Sigmoid colon (tissue), 7 donors: ENCODE measurements at places on chromosomes 13 and 19.
A peak's percentile ranks its signal among the peaks of the same experiment; 100 is the strongest.

DNA sequence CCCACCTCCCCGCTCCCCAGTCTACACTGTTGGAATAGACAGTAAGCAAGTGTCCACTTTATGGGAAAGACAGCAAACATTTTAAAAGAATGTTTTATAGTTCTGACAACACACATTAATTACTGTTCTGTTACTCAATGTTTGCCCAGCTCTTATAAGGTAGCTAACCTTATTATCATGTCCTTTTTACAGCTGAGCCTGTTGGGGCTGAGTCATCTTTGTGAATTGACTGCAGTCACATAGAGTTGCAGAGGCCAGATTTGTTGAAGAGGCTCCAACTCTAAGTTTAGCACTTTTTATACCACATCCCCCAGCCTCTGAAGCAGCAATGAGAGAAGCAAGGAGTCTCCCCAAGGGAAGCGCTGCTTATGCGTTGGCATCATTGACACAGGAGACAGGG, 76.2 kb downstream of the C13orf42 start:
- DNase-seq = no peak

- no peak for DNase-seq
These were observed 1920.2 kb downstream of the PCDH9 start for GRCh38 chr13:65309906-65310305.

- no peak for DNase-seq
These were observed 2.4 kb upstream of the CHAMP1 start for GRCh38 chr13:114311908-114312307.

DNA sequence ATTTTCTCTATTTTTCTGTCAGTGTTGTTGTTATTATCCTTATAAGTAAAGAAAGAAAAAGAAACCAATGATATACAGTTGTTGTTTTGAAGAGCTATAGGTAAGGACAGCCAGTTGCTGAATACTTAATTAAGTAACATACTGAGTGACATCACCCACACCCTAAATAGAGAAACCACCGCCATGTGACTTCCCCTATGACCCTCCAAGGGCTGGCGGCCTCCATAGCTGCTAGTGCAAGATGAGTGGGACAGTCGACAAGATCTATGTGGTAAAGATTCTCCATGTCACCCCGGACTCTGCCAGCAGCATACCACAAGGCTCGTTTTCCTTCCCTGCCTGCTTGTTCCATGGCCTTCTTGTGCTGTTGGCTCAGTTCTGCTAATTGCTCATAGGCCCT, 221.1 kb downstream of the DNAJC15 start:
- no peak for DNase-seq

GRCh38 chr19:39645800-39646411, 9.8 kb upstream of the LGALS16 start:
- DNase-seq = no peak

DNA sequence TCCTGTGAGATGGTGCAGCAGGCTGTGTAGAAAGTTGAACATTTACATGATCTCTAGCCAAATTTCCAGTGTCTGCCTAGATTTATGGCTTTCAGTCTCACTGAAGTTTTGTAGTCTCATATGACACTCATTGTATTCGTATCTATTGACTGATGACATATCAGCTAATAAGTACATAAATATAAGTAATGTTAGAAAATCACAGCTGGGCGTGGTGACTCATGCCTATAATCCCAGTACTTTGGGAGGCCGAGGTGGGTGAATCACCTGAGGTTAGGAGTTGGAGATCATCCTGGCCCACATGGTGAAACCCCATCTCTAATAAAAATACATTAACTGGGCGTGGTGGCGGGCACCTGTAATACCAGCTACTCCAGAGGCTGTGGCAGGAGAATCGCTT, 54.7 kb upstream of the HTR2A start:
- no peak for DNase-seq

GRCh38 chr13:84543962-84544361, 661.7 kb upstream of the SLITRK1 start:
- DNase-seq = no peak

GRCh38 chr19:46806656-46807055, 18.3 kb upstream of the SLC1A5 start:
- no peak for DNase-seq

DNA sequence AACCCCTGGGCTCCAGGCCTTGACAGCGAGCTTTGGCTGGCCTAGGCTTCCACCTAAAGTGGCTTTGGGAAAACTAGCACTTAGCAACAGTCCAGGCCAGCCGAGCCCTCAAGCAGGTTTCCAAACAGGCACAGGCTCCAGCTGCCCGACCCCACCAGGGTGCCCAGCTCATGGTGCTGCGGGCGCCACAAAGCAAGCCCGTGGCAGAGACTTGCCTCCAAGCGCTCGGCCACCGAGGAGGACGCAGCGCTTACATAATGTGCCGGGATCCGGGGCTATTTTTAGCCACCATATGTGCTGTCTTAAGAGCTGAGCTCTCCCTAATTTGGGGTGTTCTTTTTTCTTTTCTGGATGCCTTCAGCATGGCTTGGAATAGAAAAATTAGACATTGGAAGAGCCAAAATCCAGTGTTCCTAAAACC, 56.1 kb upstream of the F7 start:
- DNase-seq = peak; percentile 60

DNA sequence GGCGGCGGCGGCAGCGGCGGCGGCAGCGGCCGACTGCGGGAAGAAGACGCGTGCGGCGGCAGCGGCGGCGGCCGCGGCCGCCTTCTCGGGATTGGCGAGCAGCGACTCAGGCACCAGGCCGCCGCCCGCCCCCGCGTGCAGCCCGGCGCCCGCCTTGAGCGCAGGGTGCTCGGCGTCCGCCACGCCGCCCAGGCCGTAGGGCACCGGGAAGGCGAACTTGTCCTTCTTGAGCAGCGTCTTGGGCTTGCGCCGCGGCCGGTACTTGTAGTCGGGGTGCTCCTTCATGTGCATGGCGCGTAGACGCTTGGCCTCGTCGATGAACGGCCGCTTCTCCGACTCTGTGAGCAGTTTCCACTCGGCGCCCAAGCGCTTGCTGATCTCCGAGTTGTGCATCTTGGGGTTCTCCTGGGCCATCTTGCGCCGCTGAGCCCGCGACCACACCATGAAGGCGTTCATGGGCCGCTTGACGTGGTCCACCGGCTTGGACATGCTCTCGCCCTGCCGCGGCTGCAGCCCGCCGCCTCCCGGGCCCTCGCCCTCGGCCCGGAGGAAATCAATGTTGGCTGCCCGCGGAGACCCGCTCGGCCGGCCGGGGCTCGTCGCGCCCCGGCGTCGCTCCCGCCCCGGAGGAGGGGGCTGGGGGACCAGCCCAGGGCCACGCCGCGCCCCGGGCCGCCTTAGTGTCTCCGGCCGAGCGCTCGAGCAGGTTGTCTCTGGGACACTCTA, 621 bp downstream of the SOX21 start:
- peak; percentile 63 for DNase-seq

GRCh38 chr13:61672756-61673155, 257.1 kb upstream of the PCDH20 start:
- no peak for DNase-seq

- DNase-seq = no peak
These were observed 21.0 kb downstream of the TNFSF9 start for GRCh38 chr19:6551607-6552450.

- DNase-seq = no peak
These were observed 22.5 kb downstream of the SERP2 start for GRCh38 chr13:44395976-44396694.

GRCh38 chr19:18046059-18046718, 38.2 kb downstream of the ARRDC2 start:
- no peak for DNase-seq

DNA sequence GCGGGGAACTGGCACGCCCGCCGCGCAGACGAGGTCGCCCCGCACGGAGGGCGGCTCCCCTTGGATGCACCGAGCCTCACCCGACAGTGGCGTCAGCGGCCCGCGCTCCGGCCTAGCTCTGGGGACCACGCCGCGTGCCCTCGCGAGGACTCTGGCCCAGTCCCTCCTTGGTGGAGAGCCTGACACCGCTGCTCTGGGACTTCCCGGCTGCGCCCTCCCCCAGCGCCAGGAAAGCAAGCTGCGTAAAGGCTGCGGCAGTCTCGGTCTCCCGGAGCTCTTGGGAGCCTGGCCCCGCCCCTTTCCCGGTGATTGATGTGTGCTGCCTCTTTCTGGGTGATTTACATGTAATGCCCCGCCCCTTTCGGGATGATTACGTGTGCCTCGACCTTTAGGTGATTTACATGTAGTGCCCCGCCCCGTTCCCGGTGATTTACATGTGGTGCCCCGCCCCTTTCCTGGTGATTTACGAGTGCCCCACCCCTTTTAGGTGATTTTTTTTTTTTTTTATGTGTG, at the start of gene LENG9:
TSS of gene LENG9 (minus strand) at position 248 of the 513 bp plus-strand sequence. CDS start 252 bp downstream, outside the sequence.
- peak; percentile 99 for DNase-seq

- no peak for DNase-seq
These were observed 8.4 kb downstream of the EPHX3 start for GRCh38 chr19:15223649-15224361.

GRCh38 chr13:23621316-23621645, 51.1 kb downstream of the TNFRSF19 start:
- no peak for DNase-seq

- DNase-seq = no peak
These were observed 3.7 kb upstream of the SOX21 start for GRCh38 chr13:94716016-94716415.

- DNase-seq = no peak
These were observed 505.5 kb downstream of the DIAPH3 start for GRCh38 chr13:59658027-59658737.

- peak; percentile 73 for DNase-seq
These were observed 88.8 kb downstream of the GNG7 start for GRCh38 chr19:2613507-2614295.

GRCh38 chr13:91162180-91162579, 185.3 kb upstream of the MIR17HG start:
- DNase-seq = no peak

DNA sequence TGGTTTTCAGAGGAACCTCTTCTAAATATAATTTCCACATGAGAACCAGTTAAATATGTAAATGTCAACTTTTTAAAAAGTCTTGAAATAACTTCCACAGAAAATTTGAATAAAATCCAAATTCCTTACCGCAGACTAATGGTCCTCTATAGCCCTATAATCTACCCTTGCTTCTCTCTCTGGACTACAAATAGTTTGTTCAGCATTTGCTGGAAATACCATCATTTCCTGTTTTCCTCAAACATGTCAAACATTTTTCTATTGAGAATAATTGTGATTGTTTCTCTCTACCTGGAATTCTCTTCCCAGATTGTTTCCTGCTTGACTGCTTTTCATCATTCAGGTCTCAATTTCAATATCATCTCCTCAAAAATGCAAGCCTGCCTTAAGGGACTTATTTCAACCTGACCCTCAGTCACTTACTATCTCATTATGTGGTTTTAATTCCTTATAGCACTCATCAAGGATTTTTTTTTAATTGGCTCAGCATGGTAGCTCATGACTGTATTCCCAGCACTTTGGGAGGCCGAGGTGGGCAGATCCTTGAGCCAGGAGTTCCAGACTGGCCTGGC, 898.9 kb upstream of the MIR17HG start:
- DNase-seq = no peak

GRCh38 chr13:51230477-51231105, 8.4 kb downstream of the FAM124A start:
- peak; percentile 91 for DNase-seq

DNA sequence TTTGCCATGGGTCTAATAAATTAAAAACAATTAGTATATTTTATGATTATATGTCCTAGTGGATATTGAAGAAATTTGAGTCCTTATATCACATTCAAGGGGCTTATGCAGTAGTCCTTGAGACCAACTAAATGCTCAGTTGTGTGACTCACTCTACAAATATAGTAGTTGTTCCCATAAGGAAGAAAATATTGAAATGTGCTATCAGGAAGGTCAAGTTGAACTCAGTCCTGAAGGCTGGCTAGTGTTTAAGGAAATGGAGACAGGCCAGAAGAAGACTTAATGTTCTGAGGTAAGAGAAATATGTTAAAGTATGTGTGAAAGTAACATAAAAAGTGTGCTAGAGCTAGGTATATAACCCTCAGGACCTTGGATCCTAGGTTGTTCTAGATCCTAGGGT, 766.1 kb upstream of the GPC6 start:
- no peak for DNase-seq

GRCh38 chr13:85603735-85604134, 195.5 kb downstream of the SLITRK6 start:
- DNase-seq = no peak

GRCh38 chr13:62875118-62875640, 1459.5 kb upstream of the PCDH20 start:
- no peak for DNase-seq

GRCh38 chr13:35791184-35791851, 314.8 kb upstream of the MAB21L1 start:
- DNase-seq = no peak

- peak; percentile 59 for DNase-seq
These were observed 1.7 kb downstream of the TBXA2R start for GRCh38 chr19:3604987-3605343.

DNA sequence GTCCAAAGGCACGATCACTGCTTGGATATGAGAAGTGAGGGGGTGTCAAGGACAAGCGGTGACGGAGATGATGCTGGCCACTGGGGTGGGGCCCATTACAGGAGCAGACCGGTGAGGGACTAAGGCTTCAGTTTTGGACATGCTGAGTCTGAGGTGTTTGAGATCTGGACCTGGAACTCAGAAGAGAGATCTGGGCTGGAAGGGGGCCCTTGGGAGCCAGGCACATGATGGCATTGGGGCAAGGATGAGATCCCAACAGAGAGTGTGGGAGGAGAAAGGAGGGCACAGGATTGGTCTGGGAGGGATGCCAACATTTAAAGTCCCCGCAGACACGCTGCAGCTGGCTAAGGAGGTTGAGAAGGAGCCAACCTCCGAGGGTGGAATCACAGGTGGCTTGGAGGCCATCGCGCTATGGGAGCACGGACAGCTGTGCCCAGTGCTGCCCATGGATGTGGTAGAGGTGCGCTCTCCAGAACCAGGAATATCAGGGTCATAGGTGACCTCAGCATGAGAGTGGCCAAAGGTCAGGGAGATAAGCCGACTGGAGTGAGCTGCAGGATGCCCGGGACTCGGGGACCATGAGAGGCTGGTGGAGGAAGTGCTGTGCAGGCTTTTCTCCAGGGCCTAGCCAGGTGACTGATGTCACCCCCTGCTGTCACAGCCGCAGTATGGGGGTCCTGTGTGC, 21.8 kb downstream of the DHRS12 start:
- no peak for DNase-seq

- no peak for DNase-seq
These were observed 7.4 kb upstream of the SLITRK6 start for GRCh38 chr13:85806553-85807175.

- DNase-seq = no peak
These were observed 15.2 kb downstream of the GAS6 start for GRCh38 chr13:113848431-113849260.

DNA sequence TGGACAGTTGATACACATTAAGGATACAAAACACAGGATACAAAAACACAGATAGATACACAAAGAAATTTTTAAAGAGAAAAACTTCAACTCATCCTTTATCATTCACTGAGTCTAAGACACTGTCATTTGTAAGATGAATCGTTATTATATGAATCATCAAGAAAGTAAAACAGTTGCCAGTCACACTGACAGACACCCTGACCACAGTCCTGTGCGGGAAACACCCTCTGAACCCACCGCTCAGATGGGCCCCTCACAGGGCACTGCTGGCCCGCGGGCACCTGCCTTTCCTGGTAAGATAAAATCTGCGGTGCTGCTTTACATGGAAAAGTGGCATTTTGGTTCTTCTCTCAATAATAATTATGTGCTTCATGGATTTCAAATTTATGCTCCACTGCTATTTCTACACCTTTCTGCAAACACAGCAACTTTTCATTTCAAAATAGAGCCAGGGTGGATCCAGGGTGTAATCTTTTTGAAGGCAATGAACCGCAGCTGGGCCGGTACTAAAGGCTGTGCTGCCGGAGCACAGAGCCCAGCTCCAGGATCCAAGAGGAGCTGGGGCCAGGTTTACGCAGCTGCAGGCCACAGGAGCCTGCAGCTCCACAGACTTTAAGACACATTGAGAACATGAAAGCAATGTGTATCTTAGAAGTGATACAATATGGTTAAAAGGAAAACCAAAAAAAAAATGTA, 76.8 kb downstream of the TUBGCP3 start:
- DNase-seq = no peak
